ENCODE measurements at places on chromosomes 2 and 18.

DNA sequence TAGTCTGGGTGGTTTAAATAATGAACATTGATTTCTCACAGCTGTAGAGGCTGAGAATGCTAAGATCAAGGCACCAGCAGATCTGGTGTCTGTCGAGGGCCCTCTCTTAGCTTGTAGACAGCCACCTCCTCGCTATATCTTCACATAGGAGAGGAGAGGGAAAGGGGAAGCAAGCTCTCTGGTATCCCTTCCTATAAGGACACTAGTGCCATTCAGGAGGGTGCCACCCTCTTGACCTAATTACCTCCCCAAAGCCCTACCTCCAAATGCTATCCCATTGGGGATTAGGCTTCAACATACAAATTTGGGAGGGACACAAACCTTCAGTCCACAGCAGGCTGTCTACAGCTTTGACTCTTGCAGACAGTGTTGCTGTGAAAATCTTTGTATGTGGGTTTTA, 76.7 kb downstream of the BOLA3 start:
- DNase-seq, result no peak

- no peak for DNase-seq
Measured at GRCh38 chr2:120749506-120750431, 14.1 kb downstream of the GLI2 start.

- no peak for DNase-seq
Measured at GRCh38 chr2:102950371-102950946, 188.6 kb downstream of the TMEM182 start.

DNA sequence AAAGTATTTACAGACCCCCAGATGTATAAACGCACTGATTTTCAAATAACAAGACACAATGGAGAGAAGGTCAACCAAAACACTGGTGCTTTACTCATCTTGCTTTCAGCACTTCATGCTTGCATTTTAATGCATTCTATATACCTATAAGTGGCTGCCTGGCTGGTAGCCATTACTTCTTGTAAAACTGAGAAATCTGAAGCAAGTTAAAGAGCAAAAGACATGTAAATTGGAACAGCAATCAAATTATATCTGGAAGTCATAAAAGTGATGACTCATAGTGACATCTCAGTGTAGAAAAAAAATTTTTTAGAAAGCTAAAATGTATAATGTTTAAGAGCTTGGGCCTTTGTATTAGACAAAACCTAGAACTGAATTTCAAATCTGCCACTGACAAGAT, 106.2 kb downstream of the CCDC141 start:
- DNase-seq, result no peak

DNA sequence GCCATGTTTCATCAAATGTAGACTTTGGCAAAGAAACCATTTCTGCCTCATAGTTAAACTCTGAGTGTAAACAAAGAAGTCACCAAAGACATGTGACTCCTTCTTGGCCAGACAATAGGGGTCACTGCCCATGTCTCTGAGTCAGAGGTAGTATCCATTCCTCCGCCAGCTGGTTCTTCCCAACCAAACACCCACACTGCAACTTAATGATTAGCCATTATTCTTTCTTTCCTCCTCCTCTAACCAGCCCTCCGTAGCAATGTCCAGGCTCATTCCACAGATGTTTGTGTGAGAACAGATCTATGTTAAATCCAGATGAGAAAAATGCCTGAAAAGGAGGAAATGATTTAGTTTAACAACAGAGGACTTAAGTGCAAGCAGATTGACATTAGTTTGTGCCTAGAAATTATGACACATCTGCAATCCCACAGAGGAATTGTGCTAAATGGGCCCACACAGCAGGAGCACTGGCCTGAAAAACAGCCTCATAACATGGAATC, 127.9 kb upstream of the SH3BP4 start:
- DNase-seq, result no peak

- DNase-seq, result no peak
Measured at GRCh38 chr2:226159875-226160479, 639.6 kb downstream of the IRS1 start.

DNA sequence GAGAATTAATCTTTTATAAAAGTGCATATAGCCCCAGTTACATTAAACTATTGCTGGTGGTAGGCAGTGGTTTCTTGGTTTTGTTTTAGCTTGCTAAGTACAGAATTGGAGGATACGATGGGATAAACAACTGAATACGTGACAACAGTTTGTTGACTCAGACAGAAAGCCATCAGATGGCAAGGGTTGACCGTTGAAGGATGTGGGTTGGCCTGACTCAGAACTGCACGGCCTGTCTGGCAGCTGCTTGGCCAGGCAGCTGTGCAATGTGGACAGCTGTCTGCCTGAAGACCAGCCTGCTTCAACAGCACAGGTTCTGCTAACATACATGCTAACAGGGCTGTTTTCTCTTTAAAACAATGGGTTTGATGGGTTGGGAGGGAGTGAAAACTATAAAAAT, 46.6 kb downstream of the PRKRA start:
- no peak for DNase-seq

GRCh38 chr2:55896633-55897032, 26.9 kb downstream of the EFEMP1 start:
- no peak for DNase-seq

GRCh38 chr18:21762181-21762772, 21.7 kb downstream of the MIB1 start:
- DNase-seq, result no peak

GRCh38 chr2:191933307-191934105, 86.6 kb upstream of the CAVIN2 start:
- no peak for DNase-seq

- no peak for DNase-seq
Measured at GRCh38 chr18:25169701-25170100, 182.3 kb downstream of the ZNF521 start.

GRCh38 chr2:237213315-237214022, 127.8 kb downstream of the COPS8 start:
- no peak for DNase-seq

- no peak for DNase-seq
Measured at GRCh38 chr2:136332436-136333095, 214.6 kb upstream of the CXCR4 start.

- DNase-seq, result no peak
Measured at GRCh38 chr2:69011611-69012157, 1.3 kb upstream of the ANTXR1 start.

DNA sequence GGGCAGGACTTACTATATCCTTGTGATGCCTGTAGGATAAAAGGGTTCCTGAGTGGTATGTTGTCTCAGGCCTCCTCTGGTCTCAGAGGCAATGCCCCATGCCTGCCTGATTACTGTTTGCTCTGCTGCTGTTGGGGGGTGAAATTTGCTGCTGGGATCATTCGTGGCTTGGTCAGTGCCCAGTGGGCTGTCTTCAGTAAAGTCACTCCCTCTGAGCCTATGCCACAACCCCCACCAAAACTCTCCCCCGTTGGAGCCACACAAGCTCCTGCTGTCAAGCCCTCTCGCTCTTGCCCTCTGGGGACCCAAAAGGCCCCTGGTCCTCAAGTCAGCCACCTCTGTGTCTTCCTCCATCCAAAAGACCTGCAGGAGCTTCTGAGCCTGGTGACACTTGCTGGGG, 38.6 kb upstream of the TGIF1 start:
- no peak for DNase-seq

DNA sequence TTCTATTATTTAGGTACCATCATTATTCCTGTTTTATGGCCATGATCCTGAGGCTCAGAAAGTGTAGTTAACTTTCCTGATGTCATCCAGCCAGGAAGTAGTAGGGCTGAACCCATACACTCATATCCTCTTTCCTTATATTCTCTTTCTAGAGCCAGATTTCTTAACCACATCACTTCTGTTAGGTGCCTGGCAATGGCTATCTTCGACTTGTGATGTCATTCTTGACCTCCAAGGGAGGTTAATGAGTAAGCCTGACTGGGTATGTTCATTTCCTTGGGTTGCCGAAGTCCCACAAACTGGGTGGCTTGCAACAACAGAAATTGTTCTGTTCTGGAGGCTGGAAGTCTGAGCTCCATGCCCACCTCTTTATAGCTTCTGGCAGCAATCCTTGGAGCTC, 43.4 kb downstream of the ITGB6 start:
- no peak for DNase-seq

GRCh38 chr2:167293172-167293781, 405.0 kb downstream of the XIRP2 start:
- DNase-seq, result no peak

GRCh38 chr18:58691256-58691655, 20.0 kb downstream of the MALT1 start:
- no peak for DNase-seq

GRCh38 chr2:98216616-98217015, 129.6 kb upstream of the CNGA3 start:
- no peak for DNase-seq

DNA sequence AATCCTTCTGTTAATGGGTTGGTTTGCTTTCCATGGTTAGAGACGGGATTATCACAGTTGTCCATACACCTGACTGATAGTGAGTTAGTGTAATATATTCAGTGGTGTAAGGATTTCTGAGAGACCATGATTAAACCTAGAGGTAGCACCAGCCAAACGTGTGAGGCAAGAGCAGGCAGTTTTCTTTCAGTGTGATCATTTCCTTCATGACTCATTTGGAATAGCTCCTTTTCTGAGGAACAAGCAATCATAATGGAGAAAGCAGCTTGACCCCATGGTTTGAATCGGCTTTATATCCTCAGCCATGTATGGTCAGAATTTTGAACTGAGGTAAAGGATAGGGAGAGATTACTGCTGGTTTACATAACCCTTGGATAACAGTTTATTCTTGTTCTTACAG, 2.9 kb downstream of the MXD1 start:
- DNase-seq, result no peak

DNA sequence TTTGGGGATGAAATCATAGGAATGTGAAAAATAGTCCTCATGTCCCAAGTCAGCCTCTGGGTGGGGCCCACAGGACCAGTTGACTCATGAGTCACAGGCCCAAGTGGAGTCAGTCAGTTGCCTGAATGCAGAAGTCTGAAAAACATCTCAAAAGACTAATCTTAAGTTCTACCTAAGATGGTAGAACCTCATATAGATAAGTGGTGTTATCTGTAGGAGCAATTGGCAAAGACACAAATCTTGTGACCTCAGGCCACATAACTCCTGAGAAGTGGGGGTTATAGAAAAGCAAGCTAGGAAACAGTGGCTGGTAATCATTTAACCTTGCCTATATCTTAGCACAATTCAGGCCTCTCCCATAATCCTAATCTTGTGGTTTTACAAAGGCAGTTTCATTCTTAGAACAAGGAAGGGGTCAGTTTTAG, 257.1 kb upstream of the SPOPL start:
- DNase-seq, result no peak

GRCh38 chr2:207934720-207935119, 90.6 kb downstream of the PLEKHM3 start:
- DNase-seq, result no peak

DNA sequence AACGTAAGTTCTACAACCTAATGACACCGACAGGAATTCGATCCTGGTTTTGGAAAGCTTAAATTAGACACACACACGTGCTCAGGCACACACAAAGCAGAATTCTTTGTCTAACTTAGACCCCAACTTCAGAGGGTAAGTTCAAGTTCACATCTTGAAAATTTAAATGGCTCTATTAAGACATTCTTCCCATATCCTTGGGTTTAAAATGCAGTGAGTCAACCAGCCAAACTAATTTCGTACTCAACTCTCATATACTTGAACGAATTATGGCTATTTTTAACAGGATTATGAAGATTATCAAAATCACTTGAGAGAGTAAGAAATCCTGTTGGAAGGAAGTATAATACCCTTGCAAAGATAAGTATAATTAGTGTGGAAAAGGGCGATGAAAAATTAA, 53.2 kb upstream of the ARL4C start:
- no peak for DNase-seq

DNA sequence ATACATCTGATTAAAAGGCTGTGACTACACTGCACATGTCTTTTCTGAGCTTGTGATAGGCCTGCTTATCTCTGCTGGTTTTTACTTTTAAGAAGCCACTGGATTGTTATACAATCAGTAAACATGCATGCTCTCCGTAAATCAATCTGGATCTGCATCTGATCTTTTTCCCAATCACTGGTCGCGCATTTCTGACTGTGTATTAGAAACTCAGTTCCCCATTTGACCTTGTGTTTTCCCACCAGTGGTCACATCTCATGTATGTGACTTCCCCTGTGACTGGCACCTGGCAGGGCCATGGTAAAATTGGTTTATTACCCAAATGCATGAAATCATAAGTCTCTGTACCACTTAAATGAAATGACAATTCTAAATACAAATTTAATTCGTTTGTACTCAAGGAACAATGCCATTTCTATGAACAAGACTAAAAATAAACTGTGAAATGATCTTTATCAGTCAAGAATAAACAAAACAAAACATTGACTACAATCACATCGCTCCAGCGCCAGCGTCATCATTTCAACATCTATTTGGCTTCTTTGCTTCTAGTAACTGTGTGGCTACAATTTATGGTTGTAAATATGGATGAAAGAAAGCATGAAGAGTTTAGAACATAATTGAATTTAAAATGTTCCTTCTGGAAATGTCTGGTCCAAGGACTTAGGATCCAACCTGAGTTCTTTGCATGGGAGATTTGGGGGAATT, 396.6 kb upstream of the TRIB2 start:
- no peak for DNase-seq

GRCh38 chr2:142885543-142885942, 8.1 kb downstream of the KYNU start:
- DNase-seq, result no peak

DNA sequence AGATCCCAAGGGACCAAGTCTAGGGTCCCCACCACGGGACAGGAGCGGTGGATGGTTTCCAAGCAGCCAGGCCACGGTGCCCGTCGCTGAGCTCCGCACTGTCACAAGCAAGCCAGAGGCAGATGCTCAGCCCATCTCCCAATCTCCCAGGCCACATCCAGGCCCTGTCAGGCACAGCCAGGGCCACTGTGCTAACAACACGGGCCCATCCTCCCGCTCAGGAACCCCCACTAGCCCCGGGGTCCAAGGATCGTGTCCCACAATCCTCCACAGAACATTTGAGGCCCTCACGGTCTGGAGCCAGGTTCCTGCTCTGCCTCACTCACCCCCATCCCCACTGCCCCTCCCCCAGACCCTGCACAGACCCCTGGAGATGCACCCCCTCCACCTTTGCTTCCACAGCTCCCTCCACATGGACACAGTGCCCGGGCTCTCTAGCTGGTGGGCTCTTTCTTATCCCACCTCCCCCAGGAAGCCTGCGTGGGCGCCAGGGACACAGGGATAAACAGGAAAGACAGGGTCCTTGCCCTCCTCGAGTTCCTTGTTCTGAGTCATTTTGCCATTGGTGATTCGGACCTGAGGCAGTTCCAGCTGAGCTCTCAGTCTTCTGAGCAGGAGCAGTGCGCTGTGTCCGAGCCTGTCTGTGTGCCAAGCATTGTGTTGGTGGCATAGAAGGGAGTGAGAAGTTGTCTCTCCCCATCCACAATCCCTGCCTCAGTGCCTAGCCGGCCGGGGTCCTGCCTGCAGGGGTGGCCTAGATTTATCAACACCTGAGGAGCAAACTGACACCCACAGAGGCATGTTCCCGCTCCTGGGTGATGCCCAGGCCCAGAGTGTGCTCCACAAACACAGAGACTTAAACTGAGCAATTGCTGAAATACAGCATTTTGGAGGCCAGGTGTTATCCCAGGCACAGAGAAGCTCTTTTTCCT, 7.0 kb downstream of the CROCC2 start:
- DNase-seq, result no peak

All from stimulated activated CD4-positive, alpha-beta T cell treated with anti-CD3 and anti-CD28 coated beads, Interleukin-12 subunit alpha, Interleukin-12 subunit beta, amount 100 ng/mL, for 4 hours (primary cell).